Activated T-cell treated with anti-CD3 and anti-CD28 coated beads, Interleukin-2, amount 50 U/mL, for 24 hours (primary cell): ENCODE measurements at places on chromosomes 7 and 10.

DNA sequence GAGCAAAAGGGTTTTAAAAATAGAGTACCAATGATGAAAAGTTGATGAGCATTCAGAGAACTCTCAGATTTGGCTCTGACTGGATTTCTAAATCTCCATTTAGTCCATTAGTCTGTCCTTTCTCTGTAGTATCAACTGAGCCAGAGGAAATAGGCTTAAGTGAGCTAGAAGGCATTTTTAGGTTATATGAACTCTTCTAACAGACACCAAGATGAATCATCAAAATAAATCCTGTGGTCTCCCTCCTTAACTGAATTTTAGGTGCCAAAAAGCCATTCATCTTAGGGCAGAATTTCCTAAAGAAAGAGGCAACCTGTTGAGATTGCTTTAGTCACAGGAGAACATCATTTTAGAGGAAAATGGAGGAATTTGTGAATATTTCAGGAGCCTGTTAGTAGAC lies 305.1 kb downstream of the AUTS2 start:
- peaks cover 4% of the 10 kb centered on the region for H3K4me1 ChIP-seq
- no peak overlapping the region for H3K27ac ChIP-seq
- peaks cover 3% of the 10 kb centered on the region for H3K27me3 ChIP-seq
- DNase-seq: no peak
- H3K4me3 ChIP-seq: no peak overlapping the region

DNA sequence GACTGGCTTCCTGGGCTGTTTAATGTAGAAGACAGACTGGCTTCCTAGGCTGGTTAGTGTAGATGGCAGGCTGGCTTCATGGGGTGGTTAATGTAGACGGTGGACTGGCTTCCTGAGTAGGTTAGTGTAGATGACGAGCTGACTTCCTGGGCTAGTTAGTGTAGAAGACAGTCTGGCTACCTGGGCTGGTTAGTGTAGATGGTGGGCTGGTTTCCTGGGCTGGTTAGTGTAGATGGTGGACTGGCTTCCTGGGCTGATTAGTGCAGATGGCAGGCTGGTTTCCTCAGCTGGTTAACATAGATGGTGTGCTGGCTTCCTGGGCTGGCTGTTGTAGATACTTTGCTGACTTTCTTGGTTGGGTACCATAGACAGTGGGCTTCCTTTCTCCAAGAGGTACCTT lies 122.9 kb upstream of the PPP2R2D start:
- H3K27ac ChIP-seq: no peak overlapping the region
- H3K27me3 ChIP-seq: peaks cover 11% of the 10 kb centered on the region
- no peaks in the 10 kb centered on the region for H3K36me3 ChIP-seq
- H3K4me3 ChIP-seq: no peak overlapping the region
- DNase-seq: no peak
- H3K4me1 ChIP-seq: no peaks in the 10 kb centered on the region

- H3K4me3 ChIP-seq: no peak overlapping the region
- no peaks in the 10 kb centered on the region for H3K4me1 ChIP-seq
- H3K27me3 ChIP-seq: no peaks in the 10 kb centered on the region
- DNase-seq: no peak
These were observed 96.4 kb downstream of the PRKG1 start for GRCh38 chr10:51170518-51171245.

DNA sequence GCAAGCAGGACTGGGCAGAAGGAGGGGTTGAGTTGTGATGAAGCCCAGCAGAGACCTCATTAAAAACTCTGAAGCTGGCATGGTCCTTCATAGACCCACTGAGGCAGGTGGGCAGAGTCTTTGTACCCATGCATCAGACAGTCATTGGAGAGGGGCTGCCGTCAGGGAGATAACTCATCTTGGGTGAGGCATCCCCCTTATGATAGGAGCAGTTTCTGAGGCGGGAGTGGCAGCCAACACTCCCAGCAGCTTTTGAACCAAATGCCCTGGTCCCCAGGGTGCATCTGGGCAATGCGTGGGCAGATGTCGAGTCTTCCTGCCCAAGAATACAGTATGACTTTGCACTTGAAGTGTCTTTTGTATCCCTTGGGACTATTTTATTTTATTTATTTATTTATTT lies 68.1 kb downstream of the HTR5A start:
- DNase-seq: no peak
- H3K36me3 ChIP-seq: no peaks in the 10 kb centered on the region
- H3K4me1 ChIP-seq: no peaks in the 10 kb centered on the region
- no peak overlapping the region for H3K4me3 ChIP-seq
- no peak overlapping the region for H3K27ac ChIP-seq

GRCh38 chr10:86970162-86970981 lies 2.1 kb downstream of the ADIRF start:
- peaks cover 42% of the 10 kb centered on the region for H3K4me1 ChIP-seq
- H3K36me3 ChIP-seq: no peaks in the 10 kb centered on the region
- H3K27ac ChIP-seq: peak overlapping the region; percentile 80
- DNase-seq: no peak
- H3K27me3 ChIP-seq: peaks cover 7% of the 10 kb centered on the region
- H3K4me3 ChIP-seq: peak overlapping the region; percentile 72

DNA sequence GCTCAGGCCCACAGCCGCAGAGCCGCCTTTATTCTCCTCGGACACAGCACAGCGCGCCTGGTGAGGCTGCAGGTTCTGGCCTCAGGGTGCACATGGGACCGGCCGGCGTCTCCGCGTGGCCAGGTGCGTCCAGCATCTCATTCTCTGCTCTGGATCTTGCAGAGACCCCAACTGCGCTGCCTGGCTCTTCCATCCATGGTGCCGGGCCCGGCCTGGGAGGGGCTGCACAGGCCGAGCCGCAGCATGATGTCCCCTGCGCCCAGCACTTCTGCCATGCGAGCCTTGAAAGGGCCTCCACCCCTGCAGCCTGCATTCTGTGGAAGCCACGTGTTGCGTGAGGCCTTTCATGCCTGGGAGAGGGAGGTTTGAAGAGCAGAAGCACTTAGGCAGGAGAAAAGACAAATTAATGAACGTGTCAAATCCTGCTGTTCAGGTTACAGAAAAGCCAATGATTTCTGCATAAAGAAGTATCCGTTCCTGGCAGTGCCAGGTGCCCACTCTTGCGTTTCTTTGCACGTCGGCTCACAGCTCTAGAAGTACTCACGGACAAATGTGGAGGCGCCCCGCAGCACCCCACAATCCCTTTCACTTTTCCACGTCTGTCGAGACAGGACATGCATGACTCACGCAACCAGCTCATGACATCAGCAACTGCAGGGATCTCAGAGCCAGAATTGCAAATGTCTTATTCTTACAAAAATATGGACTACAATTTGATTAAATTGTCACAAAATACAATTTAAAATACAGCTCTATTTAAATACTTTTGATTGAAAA lies 571.4 kb downstream of the DNAJB6 start:
- no peaks in the 10 kb centered on the region for H3K4me1 ChIP-seq
- no peaks in the 10 kb centered on the region for H3K36me3 ChIP-seq
- no peak overlapping the region for H3K4me3 ChIP-seq
- peaks cover 4% of the 10 kb centered on the region for H3K27me3 ChIP-seq
- DNase-seq: no peak
- no peak overlapping the region for H3K27ac ChIP-seq

GRCh38 chr10:100972115-100972903 lies 3.0 kb downstream of the SEMA4G start:
- H3K27me3 ChIP-seq: no peaks in the 10 kb centered on the region
- H3K4me1 ChIP-seq: peaks cover 21% of the 10 kb centered on the region
- no peaks in the 10 kb centered on the region for H3K36me3 ChIP-seq
- DNase-seq: no peak
- no peak overlapping the region for H3K27ac ChIP-seq

- H3K27ac ChIP-seq: no peak overlapping the region
- H3K36me3 ChIP-seq: peaks cover 72% of the 10 kb centered on the region
- H3K27me3 ChIP-seq: no peaks in the 10 kb centered on the region
- H3K4me1 ChIP-seq: peaks cover 2% of the 10 kb centered on the region
These were observed 86.9 kb downstream of the EXOC4 start for GRCh38 chr7:133339772-133340171.

DNA sequence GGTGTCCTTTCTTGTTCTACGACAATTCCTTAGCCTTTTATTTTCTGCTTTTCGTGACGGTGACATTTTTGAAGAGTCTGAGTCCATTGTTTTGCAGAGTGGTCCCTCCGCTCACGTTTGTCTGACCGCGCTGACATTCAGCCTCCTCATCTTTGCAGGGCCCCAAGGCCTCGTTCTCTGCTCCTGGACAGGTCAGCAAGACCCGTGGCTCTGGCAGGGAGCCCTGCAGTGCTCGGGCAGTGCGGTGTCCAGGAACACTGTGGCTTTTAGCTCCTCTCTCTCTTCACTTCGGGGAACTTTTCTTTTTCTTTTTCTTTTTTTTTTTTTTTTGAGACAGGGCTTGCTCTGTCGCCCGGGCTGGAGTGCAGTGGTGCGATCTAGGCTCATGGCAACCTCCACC lies 142.5 kb downstream of the DNAJB6 start:
- H3K27me3 ChIP-seq: no peaks in the 10 kb centered on the region
- peaks cover 4% of the 10 kb centered on the region for H3K36me3 ChIP-seq
- H3K27ac ChIP-seq: no peak overlapping the region
- DNase-seq: no peak
- peaks cover 27% of the 10 kb centered on the region for H3K4me1 ChIP-seq
- no peak overlapping the region for H3K4me3 ChIP-seq

- H3K4me1 ChIP-seq: peaks cover 53% of the 10 kb centered on the region
- no peak for DNase-seq
- peak overlapping the region; percentile 94 for H3K27ac ChIP-seq
- no peaks in the 10 kb centered on the region for H3K27me3 ChIP-seq
- peak overlapping the region; percentile 82 for H3K4me3 ChIP-seq
These were observed 562 bp downstream of the NUB1 start for GRCh38 chr7:151342102-151342646.

DNA sequence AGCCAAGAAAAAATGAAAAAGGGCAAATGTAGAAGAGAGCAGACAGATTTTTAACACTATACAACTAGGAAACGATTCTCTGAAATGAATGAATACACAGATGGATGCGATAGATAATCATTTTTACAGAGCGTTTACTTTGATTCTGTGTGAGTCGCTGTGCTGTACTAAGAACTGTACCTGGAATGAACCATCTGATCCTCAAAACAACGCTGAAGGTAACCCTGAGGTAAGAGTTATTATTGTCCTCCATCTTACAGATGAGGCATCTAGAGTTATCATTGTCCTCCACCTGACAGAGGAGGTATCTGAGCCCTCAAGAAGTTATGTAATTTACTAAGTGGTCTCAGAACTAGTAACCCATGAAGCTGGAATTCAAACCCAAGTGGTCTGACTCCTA lies 80.2 kb downstream of the CHCHD3 start:
- H3K36me3 ChIP-seq: peaks cover 26% of the 10 kb centered on the region
- H3K4me3 ChIP-seq: no peak overlapping the region
- H3K4me1 ChIP-seq: peaks cover 35% of the 10 kb centered on the region
- H3K27me3 ChIP-seq: no peaks in the 10 kb centered on the region
- DNase-seq: no peak
- H3K27ac ChIP-seq: peak overlapping the region; percentile 12

DNA sequence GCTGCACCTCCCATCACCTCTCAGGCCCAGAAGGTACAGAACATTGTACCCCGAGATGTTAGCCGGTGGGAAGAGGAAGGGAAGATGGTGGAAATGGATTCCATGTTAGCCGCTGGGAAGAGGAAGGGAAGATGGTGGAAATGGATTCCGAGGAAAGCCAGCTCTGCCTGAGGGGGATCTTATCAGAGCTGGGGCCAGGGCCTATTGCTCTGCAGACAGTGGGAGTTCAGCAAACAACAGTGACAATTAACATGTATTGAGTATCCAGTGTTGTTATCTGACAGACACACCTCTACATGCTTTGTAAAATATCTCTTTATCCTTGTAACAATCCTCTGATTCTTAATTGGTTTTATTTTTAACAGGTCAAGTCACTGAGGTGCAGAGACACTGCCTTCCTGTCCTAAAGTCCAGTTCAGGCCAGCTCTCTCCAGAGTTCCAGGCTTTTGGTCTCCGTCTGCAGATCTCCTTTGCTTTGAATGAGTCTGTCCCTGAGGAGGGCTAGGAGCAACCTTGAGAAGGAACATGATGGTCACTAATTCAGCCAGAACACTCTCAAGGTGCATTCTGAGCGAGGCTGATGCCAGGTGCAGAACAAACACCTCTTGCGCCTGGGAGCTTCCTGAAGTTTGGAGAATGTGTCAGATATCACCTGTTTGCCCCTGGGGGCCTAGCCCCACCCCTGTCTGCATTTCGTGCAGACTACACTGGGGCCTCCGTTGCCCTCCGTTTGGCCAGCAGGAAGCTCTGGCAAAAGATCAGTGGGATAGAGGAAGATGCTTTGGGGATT lies 82.4 kb upstream of the PODXL start:
- no peak overlapping the region for H3K4me3 ChIP-seq
- no peaks in the 10 kb centered on the region for H3K36me3 ChIP-seq
- H3K27me3 ChIP-seq: peaks cover 23% of the 10 kb centered on the region

- no peak for DNase-seq
- peak overlapping the region; percentile 91 for H3K27ac ChIP-seq
- H3K27me3 ChIP-seq: no peaks in the 10 kb centered on the region
- peaks cover 96% of the 10 kb centered on the region for H3K4me1 ChIP-seq
- peaks cover 98% of the 10 kb centered on the region for H3K36me3 ChIP-seq
- H3K4me3 ChIP-seq: no peak overlapping the region
These were observed 173.5 kb downstream of the CELF2 start for GRCh38 chr10:11191190-11191589.

GRCh38 chr7:116265881-116266280 lies 55.5 kb downstream of the TES start:
- no peak for DNase-seq
- no peaks in the 10 kb centered on the region for H3K36me3 ChIP-seq
- peaks cover 8% of the 10 kb centered on the region for H3K27me3 ChIP-seq
- H3K27ac ChIP-seq: no peak overlapping the region
- no peak overlapping the region for H3K4me3 ChIP-seq

DNA sequence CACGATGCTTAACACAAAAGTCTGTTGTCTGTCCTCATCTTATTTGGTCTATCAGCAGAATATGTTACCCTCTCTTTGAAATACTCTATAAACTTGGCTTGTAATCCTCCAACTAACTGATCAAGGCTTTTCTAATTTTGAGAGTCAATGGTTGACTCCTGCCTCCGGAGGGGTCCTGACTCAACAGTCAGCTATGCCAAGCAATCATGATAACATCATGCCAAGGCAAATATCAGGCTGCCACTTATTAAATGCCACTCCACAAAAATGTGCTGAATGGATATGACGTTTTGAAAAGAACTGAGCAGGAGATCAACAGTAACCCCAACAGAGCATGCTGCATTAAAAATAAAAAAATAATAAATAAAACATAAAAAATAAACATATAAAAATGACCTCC lies 116.1 kb downstream of the PARD3 start:
- no peak overlapping the region for H3K27ac ChIP-seq
- peaks cover 8% of the 10 kb centered on the region for H3K4me1 ChIP-seq
- H3K4me3 ChIP-seq: no peak overlapping the region

DNA sequence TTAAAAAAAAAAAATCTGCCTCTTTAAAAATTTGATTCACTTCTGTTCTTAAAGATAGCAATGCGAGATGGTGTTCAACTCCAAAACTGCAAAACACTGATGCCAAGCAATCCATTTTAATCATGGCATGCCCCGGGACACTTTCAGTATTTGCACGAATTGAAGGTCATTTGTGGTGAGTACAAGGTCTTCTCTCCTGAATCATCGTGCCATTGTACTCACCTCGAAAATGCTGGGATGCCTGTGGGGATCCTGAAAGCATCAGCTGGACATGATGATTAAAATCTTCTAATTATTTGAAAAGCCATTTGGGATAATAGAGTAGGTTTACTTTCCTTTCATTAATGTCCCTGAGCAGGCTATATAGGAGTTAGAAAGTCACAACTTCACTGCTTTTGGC lies 125.1 kb upstream of the NRP1 start:
- H3K27me3 ChIP-seq: peaks cover 2% of the 10 kb centered on the region
- H3K4me1 ChIP-seq: no peaks in the 10 kb centered on the region
- H3K4me3 ChIP-seq: no peak overlapping the region
- DNase-seq: no peak
